Fibroblast of mammary gland (primary cell): ENCODE measurements at places on chromosomes 16 and 17.

DNA sequence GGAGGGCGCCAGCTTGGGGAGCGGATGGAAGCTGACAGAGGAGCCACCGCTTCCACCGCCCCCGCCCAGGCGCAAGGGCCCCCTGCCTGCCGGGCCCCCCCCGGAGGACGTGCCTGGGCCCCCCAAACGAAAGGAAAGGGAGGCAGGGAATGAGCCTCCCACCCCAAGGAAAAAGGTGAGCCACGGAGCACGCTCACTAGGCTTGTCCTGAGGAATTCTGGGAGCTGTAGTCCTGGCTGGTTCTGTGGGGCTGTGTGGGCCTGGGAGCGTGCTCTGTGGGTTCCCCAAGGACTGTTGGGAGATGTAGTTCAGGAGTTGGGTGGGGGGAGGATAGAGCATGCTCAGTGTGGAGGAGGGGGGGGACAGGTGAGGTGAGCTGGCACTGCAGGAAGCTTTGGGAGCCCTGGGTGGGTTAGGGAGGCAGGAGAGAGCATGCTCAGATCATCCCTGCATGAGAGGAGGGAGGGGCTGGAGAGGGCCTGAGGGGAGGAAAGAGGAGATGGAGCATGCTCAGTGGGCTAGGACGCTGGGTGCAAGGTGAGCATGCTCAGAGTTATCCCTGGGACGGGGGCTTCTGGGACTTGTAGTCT is 4.5 kb downstream of the FBXL19 start:
- DNase-seq, result peak; percentile 39

DNA sequence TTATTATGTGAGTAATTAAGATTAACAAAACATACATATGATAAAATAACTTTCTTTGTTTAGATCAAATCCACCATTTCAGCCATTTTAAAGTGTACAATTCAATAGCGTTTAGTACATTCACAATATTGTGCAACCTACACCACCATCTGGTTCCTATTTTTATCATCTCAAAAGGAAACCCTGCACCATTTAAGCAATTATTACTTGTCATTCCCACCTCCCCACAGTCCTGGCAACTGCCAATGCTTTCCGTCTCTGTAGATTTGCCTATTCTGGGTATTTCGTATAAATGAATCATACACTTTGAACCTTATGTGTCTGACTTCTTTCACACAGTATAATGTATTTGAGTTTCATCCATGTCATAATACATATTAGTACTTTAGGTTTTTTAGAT is 162.5 kb upstream of the CNTNAP4 start:
- peak; percentile 57 for DNase-seq

GRCh38 chr16:81445966-81446906 is 1.6 kb downstream of the CMIP start:
- DNase-seq, result no peak

DNA sequence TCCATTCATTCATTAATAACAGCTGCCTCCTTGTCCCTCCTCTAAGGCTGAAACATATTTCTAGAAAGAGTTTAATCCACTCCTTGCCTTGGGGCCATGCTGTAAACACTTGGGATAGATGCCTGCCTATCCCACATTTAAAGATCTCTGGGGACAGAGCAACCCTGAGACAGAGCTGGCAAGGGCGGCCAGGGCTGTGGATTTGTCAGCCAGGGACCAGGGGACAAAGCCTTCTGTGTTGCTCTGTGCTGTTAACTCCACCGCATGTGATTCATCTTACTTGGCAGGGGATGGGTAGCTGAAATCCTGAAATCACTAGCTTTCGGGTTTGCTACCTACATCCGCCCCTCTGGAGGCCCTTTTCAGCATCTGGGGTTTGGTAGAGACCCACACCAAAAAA is 392.9 kb downstream of the SLC39A11 start:
- peak; percentile 76 for DNase-seq

- no peak for DNase-seq
These were observed 23.9 kb upstream of the FASN start for GRCh38 chr17:82121660-82122629.

DNA sequence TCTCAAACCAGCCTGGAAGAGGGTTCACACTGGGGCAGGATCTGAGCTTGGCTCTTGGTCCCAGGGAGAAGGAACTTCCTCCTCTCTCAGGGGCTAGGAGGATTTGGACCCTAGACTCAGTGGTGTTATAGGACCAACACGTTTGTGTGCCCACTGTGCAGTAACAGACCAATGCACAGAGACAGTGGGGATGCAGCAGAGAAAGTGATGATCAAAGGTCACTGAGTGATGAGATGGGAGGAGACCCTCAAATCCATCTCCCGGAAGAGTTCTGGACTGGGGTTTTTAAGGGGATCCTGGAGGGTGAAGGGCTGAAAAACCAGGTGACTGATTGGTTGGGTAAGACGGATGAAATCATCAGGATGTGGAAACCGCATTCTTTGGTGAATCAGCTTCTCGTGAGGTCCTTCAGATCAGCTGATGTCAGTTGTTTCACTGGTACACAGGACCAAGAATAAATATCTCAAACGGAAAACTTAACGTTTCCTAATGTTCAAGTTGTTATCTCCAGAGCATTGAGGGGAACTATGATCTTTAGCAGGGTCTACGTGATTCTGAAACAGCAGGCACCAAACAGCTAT is 3.3 kb upstream of the VAC14 start:
- peak; percentile 98 for DNase-seq

GRCh38 chr16:69763599-69763942 is 1.4 kb downstream of the WWP2 start:
- no peak for DNase-seq

DNA sequence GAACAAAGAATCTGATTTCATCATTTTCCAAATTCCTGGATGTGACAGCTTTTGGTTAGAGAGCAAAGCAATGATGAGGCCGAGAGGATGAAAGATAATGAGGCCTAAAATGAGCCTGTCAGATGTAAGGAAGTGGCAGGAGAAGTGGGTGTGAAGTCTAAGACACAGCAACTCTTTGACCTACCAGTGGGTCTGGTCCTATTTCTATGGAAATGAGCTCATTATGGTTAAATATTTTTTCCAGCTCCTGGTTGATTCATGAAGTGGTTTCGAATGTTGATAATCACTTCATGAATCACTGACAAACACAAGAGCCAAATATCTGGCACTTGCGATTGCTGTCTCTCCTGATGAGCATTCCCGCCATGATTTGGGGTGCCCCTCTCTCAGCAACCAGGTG is 273.3 kb upstream of the CDH5 start:
- peak; percentile 61 for DNase-seq

GRCh38 chr17:44187131-44187899 is 543 bp downstream of the TMUB2 start:
- DNase-seq, result peak; percentile 76

DNA sequence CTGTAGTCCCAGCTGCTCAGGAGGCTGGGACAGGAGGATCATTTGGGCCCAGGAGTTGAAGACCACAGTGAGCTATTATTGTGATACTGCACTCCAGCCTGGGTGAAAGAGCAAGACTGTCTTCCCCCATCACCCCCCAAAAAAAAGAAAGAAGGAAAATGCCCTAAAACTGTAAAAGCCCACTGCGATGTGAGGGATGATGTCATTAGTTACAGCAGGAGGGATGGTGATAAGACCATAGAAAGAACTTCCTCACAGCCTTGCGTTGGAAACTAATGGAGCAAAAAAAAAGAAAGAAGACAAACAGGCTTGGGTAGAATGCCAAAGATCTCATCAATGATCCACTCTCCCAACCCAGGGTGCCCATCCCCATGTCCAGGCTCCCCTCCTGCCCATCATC is 18.7 kb downstream of the ZNF385C start:
- DNase-seq, result no peak

GRCh38 chr17:30600060-30600829 is 123.0 kb downstream of the GOSR1 start:
- DNase-seq, result peak; percentile 67

DNA sequence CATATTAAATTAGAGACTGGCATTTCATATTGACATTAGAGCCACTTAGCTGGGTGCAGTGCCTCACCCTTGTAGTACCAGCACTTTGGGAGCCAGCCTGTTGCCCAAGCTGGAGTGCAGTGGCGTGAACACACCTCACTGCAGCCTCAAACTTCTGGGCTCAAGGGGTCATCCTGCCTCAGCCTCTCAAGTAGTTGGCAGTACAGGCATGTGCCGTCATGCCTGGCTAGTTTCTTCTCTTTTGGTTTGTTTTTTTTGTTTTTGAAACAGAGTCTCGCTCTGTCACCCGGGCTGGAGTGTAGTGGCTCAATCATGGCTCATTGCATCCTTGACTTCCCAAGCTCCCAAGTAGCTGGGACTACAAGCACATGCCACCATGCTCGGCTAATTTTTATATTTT is 8.7 kb downstream of the PPM1E start:
- DNase-seq, result no peak

- DNase-seq, result no peak
These were observed 1.0 kb downstream of the EMC8 start for GRCh38 chr16:85798283-85798776.

DNA sequence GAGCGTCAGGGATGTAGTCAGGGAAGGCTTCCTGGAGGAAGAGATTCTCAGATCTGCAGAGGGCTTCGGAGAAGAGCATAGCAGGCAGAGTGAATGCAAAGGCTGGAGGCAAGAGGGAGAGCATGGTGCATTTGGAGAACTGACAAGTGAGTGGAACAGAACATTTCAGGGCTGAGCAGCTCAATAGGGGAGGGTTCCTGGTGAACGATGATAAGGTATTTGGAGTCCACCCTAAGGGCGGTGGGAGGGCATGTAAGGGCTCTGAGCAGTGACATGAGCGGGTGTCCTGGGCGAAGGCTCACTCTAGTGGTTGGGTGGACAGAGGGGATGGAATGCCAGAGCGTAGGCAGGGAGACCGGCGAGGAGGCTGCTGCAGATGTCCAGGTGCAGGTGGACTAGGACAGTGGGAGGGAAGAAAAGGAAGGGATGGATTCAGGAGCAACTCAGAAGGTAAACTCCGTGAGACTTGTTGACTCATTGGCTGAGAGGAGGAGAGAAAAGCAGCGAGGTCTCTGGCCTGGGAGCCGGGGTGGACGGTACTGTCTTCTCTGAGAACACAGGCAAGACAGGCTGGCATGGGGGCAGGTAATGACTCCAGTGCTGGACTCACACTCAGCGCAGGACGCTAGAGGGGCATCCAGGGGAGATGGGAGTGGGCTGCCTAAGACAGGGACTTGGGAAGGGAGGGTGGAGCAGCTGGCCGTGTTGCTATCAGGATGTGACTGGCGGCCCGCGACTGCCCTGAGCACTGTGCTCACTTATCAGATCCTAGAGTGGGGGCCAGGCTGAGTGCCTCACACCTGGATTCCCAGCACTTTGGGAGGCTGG is 1.4 kb upstream of the PITPNA start:
- no peak for DNase-seq

DNA sequence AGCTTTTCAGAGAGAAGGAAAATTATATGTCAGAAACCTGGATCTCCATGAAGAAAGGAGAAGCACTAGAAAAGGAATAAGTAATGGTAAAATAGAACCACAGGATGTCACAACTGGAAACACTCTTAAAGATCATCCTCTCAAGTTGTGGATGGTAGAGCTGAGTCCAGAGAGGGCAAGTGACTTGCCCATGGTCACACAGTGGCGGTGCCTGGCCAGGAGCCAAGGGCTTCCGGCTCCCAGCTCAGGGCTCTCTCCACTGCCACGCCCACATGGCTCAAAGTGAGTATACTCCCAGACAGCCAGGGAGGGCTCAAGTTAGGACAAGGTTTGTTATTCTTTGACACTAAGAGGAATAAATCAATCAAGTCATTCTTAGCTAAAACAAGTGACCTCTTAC is 159.8 kb downstream of the COPRS start:
- no peak for DNase-seq

DNA sequence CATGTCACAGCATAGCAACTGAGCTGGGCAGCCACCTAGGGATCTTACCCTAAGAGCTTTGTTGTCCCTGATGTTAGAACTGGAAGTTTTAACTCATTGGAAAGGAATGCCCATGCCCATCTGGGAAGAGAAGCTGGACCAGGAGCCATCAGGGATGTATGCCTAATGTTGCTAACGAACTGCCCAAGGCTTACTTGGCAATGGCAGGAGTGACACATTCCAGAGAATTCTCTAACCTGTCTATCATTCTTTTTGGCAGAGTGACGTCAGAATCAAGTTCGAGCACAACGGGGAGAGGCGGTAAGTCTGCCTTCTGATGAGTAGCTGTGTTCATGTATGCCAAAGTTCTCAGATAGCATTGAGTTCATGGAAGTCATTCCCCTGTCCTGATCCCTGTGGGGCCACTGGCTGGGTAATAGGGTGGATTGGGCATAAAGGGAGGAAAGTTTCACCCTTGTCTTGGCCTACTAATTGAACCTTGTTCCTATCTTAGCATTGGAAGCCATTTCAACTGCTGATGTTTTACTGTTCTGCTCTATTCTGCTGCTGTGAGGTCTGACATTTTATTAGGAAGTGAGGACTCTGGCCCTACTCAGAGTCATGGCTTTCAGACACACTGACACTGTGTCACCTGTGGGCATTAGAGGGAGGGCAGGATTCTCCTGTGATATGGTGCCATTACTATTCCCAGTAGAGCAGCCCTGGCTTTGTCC is 23.7 kb downstream of the MAP3K3 start:
- DNase-seq, result no peak
